ENCODE measurements at places on chromosomes 2 and 18.

DNA sequence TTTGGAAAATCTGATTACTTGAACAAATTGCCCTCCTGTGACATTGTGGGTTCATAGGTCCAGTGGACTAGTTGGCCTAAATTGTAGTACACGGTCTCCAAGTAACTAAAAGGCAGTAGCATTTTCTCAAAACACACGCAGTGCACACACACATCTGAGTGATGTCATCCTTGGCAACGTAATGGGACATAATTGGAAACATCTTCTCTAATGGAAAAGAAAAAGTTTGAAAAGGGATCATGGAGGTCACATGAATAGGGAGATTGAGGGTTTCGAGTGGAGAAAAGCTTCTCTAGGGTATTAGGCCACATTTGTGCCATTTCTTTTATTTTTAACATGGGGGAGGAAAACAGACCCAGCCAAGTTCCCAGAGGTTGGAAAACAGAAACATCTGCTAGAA is 93.3 kb downstream of the MAP4K4 start:
- DNase-seq, result no peak

- DNase-seq, result no peak
Measured at GRCh38 chr2:74333896-74334586, 9.2 kb downstream of the SLC4A5 start.

- peak; percentile 18 for DNase-seq
Measured at GRCh38 chr2:112542984-112543661, 858 bp downstream of the POLR1B start.

GRCh38 chr2:44817673-44818335 is 123.7 kb upstream of the SIX3 start:
- no peak for DNase-seq

DNA sequence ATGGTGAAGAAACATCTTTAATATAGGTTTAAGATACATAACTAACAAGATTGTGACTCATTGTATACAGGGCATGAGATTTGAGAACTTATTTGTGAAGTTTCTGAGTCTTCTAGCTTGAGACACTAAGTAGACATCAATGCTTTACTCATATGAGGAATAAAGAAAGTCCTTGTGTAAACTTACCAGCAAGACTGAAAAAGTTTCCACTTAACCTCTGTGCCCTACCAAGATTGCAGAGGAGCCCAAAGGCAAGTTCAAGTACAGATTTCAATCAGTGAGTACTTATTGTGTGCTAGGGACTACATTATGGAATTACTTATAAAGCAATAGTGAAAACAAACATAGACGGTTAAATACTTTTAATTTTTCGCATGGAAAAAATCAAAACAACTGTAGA is 1041.2 kb upstream of the CELF4 start:
- DNase-seq, result no peak

- no peak for DNase-seq
Measured at GRCh38 chr2:241804326-241805229, 4.4 kb upstream of the NEU4 start.

- no peak for DNase-seq
Measured at GRCh38 chr2:78024996-78025395, 502.8 kb upstream of the LRRTM4 start.

DNA sequence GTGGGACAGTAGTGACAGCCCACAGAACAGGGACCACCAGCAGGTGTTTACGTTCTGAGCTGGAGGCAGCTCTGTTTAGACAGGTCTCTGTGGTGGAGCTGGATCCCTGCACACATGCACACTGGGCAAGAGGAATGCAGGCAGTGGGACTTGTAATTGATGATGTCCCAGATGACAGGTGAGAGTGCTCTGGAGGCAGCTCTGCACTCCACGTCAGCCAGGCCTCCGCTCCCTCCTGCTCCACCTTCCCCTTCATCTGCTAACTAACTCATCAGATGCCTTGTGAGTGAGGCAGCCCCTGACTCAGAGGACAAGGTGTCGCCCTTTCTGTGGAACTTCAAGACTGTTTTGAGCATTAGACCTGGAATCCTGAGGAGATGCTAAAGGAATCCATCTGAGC is 53.2 kb downstream of the SH3YL1 start:
- no peak for DNase-seq
